ENCODE measurements at places on chromosomes 6 and 20. TPM values are rescaled to one million over a fixed set of nuclear protein-coding genes. Genes with fewer than 3 reads are reported as not detected.

GRCh38 chr6:96631248-96631647 lies 68.3 kb downstream of the FHL5 start:
- no peak overlapping the region for H3K27ac ChIP-seq
- H3K27me3 ChIP-seq: no peaks in the 10 kb centered on the region
- H3K4me3 ChIP-seq: no peak overlapping the region
- H3K4me1 ChIP-seq: no peaks in the 10 kb centered on the region
- no peak for DNase-seq
- H3K36me3 ChIP-seq: no peaks in the 10 kb centered on the region

DNA sequence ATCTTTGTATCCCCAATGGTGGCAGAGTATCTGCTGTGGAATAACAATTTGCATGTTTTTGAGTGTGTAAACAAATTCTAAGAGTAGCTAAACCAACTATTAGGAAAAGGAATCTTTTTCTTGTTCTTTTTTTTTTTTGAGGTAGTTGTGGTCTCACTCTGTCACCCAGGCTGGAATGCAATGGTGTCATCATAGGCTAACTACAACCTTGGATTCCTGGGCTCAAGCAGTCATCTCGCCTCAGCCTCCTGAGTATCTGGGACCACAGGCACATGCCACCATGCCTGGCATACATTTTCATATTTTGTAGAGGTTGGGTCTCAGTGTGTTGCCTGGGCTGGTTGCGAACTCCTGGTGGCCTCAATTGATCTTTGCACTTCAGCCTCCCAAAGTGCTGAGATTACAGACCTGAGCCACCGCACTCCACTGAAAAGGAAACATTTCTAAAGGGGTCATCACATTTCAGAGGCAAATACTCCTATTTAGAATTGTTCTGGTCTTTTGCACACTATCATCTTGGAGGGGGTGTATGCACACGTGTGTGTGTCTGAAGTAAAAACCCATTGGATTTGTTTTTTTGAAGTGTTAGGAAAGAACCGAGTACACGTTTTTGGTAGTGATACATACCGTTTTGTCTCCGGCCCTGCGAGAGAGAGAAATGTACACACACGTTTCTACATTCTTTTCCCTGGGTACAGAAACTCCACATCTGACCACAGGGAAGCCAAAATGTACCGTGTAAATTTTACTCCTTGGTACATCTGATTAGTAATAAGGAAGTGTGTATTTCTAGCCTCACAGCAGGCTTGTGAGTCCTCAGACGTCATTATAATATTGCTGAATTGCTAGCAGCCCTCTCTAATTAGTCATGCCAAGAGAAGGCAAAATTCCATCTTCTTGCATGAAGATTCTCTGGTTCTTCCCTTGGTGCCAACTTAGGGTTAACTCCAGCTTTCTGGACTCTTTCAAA lies 183.6 kb downstream of the JARID2 start:
- H3K36me3 ChIP-seq: no peaks in the 10 kb centered on the region
- DNase-seq: no peak
- peaks cover 52% of the 10 kb centered on the region for H3K4me1 ChIP-seq
- no peaks in the 10 kb centered on the region for H3K27me3 ChIP-seq
- no peak overlapping the region for H3K4me3 ChIP-seq

DNA sequence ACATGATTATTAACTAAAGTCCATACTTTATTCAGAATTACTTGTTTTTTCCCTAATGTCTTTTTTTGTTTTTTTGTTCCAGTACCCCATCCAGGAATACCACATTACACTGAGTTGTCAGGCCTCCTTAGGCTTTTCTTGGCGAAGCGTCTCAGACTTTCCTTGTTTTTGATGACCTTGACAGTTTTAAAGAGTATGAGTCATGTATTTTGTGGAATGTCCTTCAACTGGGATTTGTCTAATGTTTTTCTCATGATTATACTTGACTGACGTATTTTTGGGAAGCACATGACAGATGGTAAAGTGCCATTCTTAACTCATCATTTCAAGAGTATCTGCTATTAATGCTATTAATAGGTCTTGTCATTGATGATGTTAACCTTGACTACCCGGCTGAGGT lies 23.6 kb downstream of the ENPP1 start:
- 0 out of 2 replicates have a peak, but pooled peaks cover 11% of the 10 kb centered on the region for H3K36me3 ChIP-seq
- H3K4me3 ChIP-seq: no peak overlapping the region
- H3K4me1 ChIP-seq: no peaks in the 10 kb centered on the region
- no peaks in the 10 kb centered on the region for H3K27me3 ChIP-seq
- DNase-seq: no peak
- no peak overlapping the region for H3K27ac ChIP-seq

- no peak overlapping the region for H3K27ac ChIP-seq
- no peak for DNase-seq
- no peaks in the 10 kb centered on the region for H3K4me1 ChIP-seq
- no peaks in the 10 kb centered on the region for H3K27me3 ChIP-seq
Observed at GRCh38 chr6:47209632-47210031, 100.1 kb downstream of the TNFRSF21 start.

DNA sequence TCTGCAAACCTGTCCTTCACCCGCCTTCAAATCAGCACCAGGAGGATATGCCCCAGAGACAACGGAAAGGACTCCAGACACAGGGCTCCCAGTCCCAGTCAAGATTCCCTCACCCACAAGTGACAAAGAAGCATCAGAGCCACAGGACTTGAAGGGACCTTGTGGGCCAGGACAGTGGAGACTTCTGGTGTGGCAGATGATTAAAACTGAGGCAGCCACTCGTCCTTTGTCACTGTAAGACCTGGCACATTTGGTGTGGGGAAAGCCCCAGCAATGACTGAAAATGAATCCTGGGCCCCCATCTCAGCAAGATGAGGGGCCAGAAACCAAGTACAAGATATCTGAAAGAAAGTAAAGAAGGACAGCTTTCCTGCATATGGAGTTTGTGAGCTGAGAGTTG lies 15.6 kb upstream of the GMPR start:
- no peaks in the 10 kb centered on the region for H3K27me3 ChIP-seq
- H3K4me1 ChIP-seq: no peaks in the 10 kb centered on the region
- no peak overlapping the region for H3K4me3 ChIP-seq
- H3K27ac ChIP-seq: no peak overlapping the region

Gene VSTM2L
- 2.2 TPM for total RNA-seq

GRCh38 chr6:63449714-63450113 lies 122.6 kb upstream of the LOC128125822 start:
- no peak overlapping the region for H3K4me3 ChIP-seq
- H3K36me3 ChIP-seq: no peaks in the 10 kb centered on the region
- no peak for DNase-seq
- H3K27ac ChIP-seq: no peak overlapping the region

Gene DEFB121
- total RNA-seq: not detected

Gene DEFB124
- total RNA-seq: not detected
